Astrocyte of the spinal cord (primary cell): ENCODE measurements at places on chromosomes 16 and 17.
A peak's percentile ranks its signal among the peaks of the same experiment; 100 is the strongest.

- DNase-seq, result no peak
These were observed at the start of gene TEX14 for GRCh38 chr17:58691701-58692238. TEX14 (minus strand) TSS chr17:58692045; CDS start chr17:58652001, 40,044 bp downstream.

DNA sequence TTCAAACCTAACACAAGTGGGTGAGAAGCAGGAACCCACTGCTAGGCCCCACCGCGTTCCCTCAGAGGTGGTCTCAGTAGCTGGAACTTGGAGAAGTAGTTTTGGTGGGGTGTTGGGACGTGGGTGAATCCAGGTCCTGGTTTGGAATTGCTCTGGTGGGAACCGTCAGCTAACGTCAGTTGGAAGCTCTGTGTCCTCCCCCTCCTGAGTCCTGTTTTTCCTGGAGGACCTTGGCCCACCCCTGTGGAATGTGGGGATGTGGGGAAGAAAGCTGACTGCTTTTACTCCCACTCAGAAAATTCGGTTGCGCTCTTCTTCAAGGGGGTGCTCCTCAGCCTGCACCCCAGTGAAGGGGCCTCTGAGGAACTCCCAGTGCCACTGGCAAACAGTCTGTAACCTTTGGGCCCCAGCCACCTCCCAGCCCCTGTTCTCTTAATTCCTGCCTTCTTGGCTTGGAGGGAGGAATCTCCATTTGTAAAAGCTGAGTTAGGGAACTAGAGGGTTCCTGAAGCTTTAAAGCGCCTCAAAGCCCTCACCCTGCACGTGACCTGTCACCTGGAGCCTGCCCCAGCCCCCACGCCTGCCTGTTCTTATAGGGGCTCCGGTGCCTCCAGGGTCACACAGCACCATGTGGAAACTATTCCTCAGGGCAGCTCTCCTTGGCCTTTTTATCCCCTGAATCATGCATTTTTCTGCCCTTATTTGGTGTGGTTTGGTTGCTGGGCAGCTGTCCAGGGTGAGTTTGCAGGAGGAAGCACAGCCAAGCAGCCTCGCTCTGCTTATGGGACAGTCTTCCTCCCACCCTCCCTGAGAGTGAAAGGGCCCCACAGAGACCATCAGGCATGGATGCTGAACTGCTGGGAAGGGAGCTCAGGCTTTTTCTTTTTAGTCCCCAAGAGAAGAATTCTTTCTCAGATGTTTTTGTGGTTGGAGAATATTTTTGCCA is 16.2 kb upstream of the NAGLU start:
- DNase-seq, result peak; percentile 99

- no peak for DNase-seq
These were observed 354.8 kb downstream of the SEC14L1 start for GRCh38 chr17:77495575-77495974.

DNA sequence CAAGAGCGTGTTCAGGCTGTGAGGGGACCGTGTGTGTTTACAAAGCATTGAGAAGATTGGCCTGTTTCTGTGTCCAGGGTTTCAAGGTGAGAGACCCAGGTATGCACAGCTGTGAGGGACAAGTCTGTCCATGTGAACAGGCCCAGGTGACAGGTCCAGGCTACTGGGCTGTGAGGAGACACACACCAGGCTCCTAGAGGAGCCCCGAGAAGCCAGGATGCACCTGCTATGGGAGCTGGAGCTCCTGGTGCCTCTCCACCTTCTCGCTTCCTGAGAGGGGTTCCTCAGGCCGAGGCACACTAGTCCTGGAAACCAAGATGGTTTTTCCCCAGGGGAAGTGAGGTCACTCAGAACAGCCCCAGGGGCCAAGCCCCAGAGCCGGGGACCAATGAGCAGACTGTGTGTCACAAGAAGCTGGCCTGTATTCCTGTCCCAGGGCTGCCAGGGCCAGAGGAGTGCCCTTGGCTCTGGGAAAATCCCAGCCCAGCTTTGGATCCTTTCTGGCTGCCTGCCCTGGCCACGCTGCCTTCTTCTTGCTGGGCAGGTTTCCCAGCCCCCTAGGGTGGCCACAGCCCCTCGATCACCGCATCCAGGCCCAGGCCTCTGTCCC is 153.4 kb upstream of the PLCG2 start:
- DNase-seq, result peak; percentile 43

DNA sequence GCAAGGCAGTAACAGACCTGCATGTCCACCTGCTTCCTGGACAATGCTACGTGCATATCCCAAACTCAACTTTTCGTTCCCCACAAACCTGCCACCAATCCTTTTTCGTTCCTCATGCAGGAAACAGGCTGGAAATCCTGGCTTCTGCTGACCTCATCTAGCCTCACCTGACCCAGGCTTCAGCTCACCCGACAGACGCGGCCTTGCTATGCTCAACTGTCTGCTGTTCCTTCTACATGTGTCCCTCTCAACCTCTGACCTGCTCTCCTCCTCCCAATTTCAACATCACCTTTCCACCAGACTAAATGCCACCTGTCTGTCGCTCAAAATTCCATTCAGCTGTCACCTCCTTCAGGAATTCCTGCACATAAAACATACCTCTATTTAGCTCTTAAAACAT is 44.5 kb downstream of the XPO6 start:
- DNase-seq, result no peak

DNA sequence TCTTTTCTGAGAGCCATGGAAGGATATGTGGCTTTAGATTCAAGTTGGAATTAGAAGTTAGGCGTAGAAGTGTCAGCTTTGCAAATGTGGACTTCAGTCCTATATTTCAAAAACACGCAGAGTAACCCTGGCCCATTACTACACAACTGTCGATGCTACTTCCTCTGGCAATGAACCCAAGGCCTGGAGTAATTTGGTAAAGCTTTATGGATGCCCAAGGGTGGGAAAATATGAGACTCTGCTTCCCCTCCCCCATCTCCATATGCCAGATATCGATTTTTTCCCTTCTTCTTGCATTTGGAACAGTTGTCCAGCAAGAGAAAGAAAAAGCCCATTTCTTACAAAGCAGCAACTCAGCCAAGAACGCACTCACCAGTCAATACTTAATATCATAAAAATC is 2.9 kb upstream of the MAP1LC3B start:
- no peak for DNase-seq

- DNase-seq, result no peak
These were observed 111.6 kb downstream of the DYNLRB2 start for GRCh38 chr16:80652441-80652840.

DNA sequence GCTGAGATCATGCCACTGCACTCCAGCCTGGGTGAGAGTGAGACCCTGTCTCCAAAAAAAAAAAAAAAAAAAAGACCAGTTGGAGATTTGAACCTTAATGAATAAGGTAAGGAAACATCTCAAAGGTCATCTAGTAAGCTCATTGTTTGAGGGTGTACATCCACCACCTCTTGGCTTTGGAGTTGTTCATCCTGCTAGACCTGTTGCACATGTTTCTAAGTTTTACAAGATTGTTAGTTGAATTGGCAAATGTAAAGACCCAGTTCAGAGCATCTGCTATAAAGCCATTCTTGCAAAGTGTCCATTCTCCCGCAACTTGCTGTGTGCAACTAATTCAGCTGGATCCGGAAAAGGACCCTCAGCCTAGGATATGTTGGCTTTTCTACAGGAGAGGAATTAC is 1.5 kb downstream of the PSMD7 start:
- DNase-seq, result no peak

- no peak for DNase-seq
These were observed 95.6 kb upstream of the HLF start for GRCh38 chr17:55168958-55169687.

DNA sequence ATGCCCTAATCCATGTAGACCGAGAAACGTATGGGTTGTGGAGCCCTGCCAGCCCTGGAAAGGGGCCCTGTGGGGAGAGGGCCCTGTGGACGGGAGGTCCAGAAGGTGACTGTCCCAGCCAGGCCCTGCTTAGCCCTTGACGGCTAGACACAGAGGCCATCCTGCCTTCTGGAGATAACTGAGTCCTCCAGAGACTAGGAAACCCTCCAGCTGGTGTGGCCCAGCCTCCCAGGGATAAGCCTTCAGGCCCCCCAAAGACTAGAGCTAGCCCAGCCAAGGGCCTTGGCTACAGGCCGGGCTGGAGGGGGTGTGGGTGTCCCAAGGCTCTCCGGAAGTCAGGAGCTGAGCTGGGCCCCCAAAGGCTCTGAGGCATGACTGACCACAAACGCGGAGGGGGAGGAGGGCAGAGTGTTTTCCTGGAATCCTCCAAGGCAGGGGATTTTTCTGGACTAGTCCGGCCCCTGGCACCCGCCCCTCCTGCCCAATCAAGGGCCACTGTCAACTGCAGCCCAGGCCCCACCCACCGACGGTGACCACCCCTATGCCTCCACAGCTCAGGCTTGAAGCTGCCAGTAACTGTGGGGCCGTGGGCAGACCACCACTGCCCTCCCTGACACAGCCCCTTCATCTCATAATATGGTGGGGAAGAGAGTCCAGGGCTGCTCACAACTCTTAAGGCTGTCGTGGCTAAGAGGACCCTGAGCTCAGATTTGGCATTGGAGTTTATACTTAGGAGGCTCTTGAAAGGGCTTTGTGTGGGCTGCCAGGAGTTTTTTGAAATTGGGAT is 885 bp upstream of the VASN start:
- DNase-seq, result peak; percentile 67

- peak; percentile 80 for DNase-seq
These were observed 1.2 kb downstream of the GRB2 start for GRCh38 chr17:75404223-75404730.

- no peak for DNase-seq
These were observed 387.3 kb downstream of the HS3ST3B1 start for GRCh38 chr17:14688134-14688533.

DNA sequence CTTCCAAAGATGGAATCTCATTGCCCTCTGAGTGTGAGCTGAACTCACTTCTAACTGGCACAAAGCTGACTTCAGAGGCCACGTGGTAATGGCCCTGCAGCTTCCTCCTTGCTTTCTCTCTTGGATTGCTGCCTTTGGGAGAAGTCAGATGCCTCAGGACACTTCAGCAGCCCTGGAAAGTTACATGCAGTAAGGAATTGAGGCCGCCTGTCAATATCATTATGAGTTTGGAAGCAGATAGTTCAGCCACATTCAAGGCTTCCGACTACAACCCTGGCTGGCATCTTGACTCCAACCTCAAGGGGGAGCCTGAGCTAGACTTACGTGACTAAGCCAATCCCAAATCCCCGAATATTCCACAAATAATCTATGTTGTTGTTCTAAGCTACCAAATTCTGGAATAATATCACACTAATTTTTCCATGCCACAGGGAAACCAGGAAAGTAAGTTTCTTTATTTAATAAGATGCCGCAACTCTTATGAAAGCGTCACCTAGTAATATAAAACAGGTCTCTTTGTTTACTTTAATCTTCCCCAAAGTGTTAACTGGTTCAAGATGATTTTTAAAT is 13.6 kb downstream of the CEP20 start:
- DNase-seq, result peak; percentile 72

- DNase-seq, result no peak
These were observed 12.6 kb upstream of the ASGR1 start for GRCh38 chr17:7191571-7192270.

DNA sequence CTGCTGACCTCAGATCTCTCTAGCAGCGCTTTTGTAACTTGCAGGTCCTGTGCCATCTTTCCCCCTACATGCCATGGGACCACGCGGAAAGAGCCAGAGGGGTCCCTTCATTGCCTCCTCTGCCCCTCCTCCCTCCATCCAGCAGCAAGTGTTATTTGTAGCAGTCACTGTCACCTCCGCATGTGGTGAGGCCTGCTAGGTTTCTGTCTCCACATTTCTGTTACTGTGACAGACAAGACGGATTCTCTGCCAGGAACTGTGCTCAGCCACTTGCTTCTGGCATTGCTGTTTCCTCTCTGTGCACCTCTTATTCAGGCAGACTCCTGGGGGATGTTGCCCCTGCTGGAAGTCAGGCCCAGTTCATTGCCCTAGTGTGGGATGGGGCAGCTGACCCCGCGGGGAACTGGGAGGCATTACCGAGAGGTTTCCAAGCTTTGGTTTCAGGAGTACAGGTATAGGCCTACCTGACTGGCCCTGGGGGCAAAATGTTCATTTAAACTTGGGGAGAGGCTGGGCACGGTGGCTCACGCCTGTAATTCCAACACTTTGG is 61.2 kb downstream of the RAB11FIP4 start:
- DNase-seq, result no peak

- peak; percentile 74 for DNase-seq
These were observed 9.6 kb downstream of the PIK3R6 start for GRCh38 chr17:8857919-8858318.

GRCh38 chr17:37405955-37406634 is 541 bp downstream of the ACACA start:
- DNase-seq, result peak; percentile 27

GRCh38 chr16:9679213-9679767 is 502.9 kb downstream of the GRIN2A start:
- no peak for DNase-seq

DNA sequence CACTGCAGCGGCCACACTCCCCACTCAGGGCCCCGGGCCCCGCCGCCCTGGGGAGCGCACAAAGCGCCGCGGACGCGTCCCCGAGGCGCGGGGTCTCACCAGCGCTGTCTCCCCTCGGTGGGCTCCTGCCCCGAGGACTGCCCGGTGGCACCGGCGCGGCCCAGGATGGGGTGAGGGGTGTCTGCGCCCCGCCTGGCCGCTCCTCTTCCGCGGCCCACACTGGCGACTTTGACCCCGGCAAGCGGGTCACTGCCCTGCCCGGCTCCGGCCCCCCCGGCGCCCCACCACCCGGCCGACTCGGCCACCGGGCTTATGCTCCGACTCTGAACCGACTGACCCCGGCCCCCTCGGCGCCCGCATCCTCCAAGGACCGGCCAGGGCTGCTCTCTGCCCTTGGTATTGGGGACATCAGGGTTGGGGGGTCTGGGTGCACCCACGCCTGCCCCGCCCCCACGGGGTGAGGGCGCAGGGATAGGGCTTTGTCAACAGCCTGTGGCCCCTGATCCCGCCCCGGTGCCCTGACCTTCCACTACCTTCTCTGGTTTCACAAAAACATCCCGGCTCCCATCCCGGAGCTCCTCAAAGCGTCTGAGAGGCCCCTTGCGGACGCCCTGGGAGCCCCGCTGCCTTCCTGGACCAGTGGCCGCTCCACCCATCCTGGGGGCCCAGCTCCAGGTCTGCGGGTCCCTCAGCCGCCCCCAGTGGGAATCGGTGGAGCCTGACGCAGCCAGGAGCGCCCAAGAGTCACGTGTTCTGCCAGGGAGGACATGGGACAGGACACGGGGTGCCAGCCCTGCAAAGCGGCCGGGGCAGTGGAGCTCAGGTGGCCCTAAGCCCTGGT is 829 bp downstream of the GCGR start:
- no peak for DNase-seq

GRCh38 chr17:77498791-77499698 is 358.3 kb downstream of the SEC14L1 start:
- DNase-seq, result no peak

- no peak for DNase-seq
These were observed 32.7 kb downstream of the AP1G1 start for GRCh38 chr16:71775949-71776348.

DNA sequence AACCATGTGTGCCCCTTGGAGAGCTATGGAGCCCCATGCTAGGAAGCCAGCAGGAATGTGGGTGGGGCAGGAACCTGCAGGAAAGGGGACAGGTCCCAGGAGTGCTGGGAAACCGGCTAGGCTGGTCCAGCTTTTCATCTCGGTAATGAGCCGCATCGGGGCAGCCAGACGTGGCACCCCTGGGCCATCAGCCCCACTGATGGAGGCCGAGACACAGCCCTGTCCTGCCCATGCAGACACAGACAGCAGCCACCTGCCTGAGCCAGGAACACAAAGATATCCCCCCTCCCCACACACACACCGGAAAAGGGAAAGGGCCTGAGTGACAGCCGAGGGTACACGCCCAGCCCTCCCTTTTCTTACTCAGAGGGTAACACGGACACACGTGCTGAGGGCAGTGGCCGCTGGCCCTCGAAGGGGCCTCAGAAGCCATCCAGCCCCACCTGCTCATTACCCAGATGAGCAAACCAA is 18.1 kb downstream of the PPL start:
- no peak for DNase-seq
